Right cardiac atrium (tissue), 5 donors: ENCODE measurements at places on chromosomes 11 and 22. TPM values are rescaled to one million over a fixed set of nuclear protein-coding genes. Genes with fewer than 3 reads are reported as not detected.

- DNase-seq: no peak
Observed at GRCh38 chr22:26968859-26969523, 311.6 kb downstream of the MIAT start.

Gene APOA5
- total RNA-seq: not detected

Gene TTC28
- total RNA-seq: 19.1 TPM

DNA sequence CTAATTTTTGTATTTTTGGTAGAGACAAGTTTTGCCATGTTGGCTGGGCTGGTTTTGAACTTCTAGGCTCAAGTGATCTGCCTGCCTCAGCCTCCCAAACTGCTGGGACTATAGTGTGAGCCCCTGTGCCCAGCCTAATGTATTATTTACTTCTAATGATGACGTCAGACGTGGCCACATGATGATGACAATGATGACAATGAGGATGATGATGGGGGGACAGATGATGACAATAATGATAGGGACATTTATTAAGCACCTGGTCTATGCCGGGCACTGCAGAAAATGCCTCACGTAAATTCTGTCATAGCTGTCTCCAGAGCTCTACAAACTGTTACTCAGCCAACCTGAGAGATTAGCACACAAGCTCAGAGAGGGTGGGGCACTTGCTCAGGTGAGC, 169.3 kb downstream of the SHANK2 start:
- no peak for DNase-seq

GRCh38 chr11:126543691-126544090, 188.2 kb downstream of the ST3GAL4 start:
- no peak for DNase-seq

- no peak for DNase-seq
Observed at GRCh38 chr22:19378344-19378674, 53.2 kb downstream of the HIRA start.

Gene MS4A7
- 36.6 TPM for total RNA-seq

Gene SAA2
- total RNA-seq: 0.97 TPM

DNA sequence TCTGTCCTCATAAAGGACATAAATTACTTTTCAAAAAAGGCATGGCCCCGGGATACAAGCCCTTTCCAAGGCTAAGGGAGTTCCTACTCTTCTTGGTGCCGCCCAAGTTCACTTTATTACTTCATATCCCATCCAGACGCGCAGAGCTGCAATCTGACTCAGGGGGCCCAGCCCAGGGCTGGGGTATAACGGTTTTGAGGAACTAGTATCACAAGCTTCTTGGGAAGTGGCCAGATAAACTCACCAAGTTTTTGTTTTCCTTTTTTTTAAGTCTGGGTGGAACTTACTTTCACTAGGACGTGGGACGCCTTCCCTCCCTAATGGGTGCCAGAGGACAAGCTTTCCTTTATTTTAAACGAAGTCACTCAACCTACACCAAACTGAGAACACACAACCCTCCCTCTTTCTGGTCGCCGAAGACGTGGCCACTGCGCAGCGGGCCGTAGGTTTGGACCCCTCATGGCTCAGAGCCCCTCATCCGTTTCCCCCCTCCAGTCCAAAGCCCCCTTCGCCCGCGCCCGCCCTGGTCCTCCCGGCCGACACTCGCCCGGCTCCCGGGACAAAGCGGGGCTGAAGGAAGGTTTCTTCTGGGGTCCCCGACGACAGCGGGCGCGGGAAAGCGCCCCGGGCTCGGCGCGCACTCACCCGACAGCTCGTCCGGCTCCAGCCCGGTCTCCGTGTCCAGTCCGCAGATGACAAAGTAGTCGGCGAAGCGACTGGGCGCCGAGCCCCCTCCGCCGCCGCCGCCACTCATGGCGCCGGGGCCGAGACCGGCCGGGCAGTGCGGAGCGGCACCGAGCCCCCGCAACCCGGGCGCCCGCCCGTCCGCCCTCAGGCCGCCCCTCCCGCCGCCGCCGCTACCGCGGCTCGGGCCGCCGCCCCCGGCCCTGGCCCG, 587 bp downstream of the DENND5A start:
- peak; percentile 85 for DNase-seq

Gene RIMBP3B
- total RNA-seq: not detected

DNA sequence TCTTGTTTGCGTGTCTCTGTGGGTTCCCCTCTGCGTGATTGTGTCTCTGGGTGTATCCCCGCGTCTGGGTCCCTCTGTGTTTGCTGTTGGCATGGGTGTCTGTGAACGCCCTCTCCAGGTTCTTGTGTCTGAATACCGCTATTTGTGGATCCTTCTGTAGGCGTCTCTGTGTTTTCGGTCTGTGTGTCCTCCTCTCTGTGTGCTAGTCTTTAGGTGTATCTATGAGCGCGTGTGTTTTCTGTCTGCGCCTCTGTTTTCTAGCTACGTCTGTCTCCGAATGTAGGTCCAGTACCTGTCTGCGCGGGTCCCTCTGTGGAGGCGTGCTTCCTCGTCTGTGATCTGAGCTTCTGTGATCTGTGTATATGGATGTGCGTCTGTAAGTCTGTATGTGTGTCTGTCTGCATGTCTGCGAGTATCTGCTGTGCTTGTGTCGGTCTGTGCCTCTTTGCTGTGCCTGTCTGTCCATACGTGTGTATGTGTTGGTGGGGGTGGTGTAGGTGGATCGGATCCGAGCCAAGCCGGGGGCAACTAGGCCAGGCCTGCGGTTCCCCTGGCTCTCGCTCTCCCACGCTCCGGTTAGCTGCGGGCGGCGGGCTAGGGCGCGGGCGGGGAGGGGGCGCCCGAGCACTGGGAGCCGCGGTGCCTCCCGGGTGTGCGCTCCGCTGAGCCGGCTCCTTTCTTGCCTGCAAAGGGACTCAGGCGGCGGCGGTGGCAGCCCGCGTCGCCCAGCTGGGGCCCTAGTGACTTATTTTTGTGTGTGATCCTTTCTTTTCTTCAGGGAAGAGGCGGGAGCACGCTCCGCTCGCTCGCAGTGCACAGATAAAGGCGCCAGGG, 105.3 kb upstream of the E2F8 start:
- DNase-seq: peak; percentile 71

DNA sequence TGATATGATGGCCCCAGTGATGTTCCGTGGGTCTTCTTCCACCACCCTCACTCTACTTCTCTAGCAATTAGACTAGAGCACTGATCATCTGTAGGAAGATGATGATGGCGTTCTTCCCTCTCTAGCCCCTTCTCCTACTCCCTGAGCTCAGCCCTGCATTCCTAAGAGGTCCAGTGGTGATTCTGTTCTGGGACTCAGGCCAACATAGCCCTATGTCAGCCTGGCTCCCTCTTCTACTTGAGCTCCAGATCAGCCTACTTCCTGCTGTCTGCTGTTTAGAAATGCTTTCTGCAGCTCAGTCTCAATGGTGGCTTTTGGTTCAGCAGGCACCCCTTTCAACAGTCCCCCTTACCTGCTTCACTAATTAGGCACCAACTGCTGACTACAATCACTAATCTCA, 86.1 kb upstream of the ZBED5 start:
- no peak for DNase-seq

- DNase-seq: peak; percentile 38
Observed at GRCh38 chr11:72232260-72233055, 7.9 kb downstream of the INPPL1 start.

- DNase-seq: no peak
Observed at GRCh38 chr11:56693428-56693827, 5.5 kb upstream of the OR9G1 start.

- peak; percentile 83 for DNase-seq
Observed at GRCh38 chr11:125429174-125429707, 66.8 kb downstream of the FEZ1 start.

Gene CRYBA4
- total RNA-seq: not detected

Gene TPBGL
- 0.09 TPM for total RNA-seq
